Cardiac muscle cell (in vitro differentiated cells and primary cell): ENCODE measurements at places on chromosomes 1 and 21. TPM values are rescaled to one million over a fixed set of nuclear protein-coding genes. Genes with fewer than 3 reads are reported as not detected.
A peak's percentile ranks its signal among the peaks of the same experiment; 100 is the strongest.

The STUM gene
- total RNA-seq: 2.4 and 7.6 TPM in 2 replicates

The FMO3 gene
- not detected in 2 replicates for total RNA-seq

The GJA8 gene
- total RNA-seq: not detected in 2 replicates

The RUNX3 gene
- total RNA-seq: not detected in 2 replicates

The RIMKLA gene
- 8.1 and 14.9 TPM in 2 replicates for total RNA-seq

The PPFIA4 gene
- total RNA-seq: 207 and 215 TPM in 2 replicates

The FCMR gene
- total RNA-seq: not detected in 2 replicates

The TEX38 gene
- total RNA-seq: 1.2 TPM in 1 of 2 replicates, not detected in the other

- DNase-seq: no peak
Measured at GRCh38 chr1:151708891-151709290, 7.7 kb downstream of the CELF3 start.

DNA sequence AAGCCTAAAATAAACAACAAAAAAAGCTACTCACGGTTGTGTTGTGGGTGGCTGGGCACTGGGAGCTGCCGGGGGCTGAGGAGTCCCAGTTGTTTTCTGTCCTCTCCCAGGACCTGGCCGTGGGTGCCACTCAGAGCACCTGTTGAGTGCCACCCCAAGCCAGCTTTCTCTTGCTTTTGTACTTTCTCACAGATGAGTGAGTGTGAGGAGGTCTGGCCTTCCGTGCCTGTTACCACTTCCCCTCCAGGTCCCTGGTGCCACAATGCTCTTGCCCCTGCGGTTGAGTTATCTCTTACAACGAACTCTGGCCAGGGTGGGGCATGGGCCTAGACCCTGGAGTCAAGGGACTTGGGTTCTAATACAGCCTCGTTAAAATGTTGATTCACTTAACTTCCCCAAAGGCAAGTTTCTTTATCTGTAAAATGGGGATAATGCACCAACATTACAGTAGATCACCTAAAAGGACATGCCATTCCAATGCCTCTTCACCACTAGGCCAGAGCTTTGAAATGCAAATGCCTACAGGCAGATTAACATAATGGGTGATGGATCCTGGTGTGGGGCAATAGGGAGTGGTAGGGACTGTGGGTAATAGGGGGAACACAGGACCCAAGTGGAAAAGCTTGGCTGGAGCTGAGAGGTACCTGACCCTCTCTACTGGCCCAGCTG lies at the start of gene CNR2:
Gene CNR2, minus strand, starts transcription at position 151 of the 669 bp plus-strand sequence. CDS start 37,745 bp downstream, outside the sequence.
- no peak for DNase-seq

DNA sequence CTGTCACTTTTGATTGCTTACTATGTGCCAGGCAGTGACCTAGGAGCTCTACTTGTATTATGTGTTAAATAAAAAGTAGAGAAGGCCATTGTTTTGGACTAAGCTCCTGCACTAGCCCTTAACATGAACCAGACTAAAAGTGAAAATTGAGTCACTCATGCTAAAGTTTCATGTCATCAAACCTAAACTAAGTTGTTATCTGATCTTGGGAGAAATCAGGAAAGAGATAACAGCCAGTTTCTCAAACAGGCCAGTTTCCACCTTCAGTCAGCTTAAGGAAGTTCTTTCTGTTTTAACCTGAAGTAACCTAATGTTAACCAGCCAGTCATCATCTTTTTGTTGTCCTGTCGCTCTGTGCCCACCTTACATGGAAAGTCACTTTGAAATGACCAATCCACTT lies 102.1 kb upstream of the MARK1 start:
- DNase-seq: no peak

DNA sequence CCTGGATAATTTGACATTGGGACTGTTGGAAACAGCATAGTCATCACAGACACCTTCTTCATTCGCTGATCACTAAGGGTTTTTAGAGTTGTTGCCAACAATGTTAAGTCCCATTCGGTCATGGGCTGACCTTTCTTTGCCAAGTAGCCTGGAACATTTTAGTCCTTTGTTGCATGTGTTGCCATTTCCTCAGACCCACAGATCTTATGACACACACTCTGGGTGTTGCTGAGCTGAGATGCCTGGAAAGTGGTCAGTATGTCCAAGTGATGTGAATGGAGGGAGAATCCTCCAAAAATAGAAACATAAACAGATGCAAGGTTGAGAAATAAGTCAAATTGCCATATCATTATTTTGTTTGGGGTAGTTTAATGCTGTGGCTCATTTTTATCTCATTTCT lies 61.5 kb upstream of the GJA5 start:
- peak; percentile 80 for DNase-seq

GRCh38 chr1:31073044-31073443 lies 7.5 kb upstream of the PUM1 start:
- DNase-seq: no peak

DNA sequence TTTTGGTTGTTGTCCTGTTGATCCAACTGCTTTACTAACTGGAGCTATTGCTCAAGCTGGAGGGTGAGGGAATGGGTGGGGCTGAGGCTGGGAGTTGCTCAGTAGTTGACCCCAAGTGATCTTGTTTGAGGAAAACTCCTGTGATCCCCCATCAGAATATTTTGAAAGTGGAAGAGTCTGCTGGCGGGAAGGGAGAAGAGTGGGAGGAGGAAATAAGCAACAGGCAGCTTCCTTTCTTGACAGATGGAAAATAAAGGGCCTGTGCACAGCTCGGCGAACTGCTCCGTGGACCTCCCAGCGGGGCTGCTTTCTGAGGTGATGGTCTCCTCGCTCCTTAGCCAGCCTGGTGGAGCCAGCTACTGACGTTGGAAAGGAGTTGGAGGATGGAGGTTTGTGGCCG lies 199.1 kb upstream of the LMO4 start:
- DNase-seq: peak; percentile 61

- no peak for DNase-seq
Measured at GRCh38 chr1:197695961-197696360, 79.3 kb downstream of the DENND1B start.

DNA sequence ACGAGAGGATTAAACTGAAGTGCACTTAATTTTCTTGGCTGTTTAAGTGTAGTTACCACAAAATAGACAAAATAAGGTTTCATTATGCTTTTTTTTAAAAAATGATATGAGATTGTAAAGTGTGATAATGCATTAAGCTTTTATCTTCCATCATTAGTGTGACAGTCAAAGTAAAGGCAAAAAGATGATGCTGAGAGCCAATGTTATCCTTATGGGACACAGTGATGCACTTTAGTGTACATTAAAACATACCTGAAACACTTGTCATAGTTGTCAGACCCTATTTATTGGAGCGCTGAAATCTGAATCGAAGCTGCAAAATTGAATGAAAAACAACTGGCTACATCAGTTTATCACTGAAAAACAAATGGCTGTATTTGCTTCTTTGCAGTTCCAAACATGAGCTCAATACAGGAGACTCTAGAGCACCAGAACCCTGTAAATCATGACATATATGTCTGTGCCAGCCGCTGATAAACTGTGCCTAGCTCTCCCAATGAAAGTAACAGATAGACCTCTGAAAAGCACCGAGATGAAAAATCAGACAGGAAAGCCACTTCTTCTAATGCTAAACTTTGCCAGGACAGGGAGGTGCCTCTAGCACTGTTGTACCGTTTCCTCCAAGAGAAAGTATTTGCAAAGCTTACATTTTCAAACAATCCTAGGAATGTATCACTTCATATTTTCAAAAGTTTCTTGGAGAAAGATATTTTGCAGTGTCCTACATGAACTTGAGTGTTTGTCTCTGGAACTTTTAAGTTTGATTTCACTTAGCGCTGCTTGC lies 120.7 kb upstream of the TMPRSS15 start:
- DNase-seq: no peak

GRCh38 chr1:181989261-181989920 lies 72.1 kb downstream of the ZNF648 start:
- no peak for DNase-seq

- no peak for DNase-seq
Measured at GRCh38 chr1:185804206-185804605, 70.0 kb downstream of the HMCN1 start.

- no peak for DNase-seq
Measured at GRCh38 chr1:24984800-24985522, 54.9 kb upstream of the RUNX3 start.

- no peak for DNase-seq
Measured at GRCh38 chr1:38052750-38053415, 6.3 kb upstream of the POU3F1 start.

DNA sequence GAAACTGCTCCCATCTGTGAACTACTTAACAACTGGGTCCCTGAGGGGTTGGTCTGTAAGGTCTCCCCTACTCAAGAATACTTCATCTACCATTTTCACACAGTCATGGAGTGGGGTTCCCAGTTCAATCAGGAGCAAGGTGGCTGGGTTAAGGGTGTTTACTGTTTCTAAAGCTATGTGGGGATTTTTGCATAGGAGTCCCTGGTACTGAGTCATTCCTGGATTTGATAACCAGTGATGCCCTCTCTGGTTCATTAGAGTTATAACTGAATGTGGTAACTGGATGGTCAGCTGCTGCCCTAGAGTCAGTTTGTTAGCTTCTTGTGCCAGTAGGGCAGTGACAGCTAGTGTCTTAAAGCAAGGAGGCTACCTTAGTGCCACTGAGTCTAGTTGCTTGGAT lies 29.4 kb upstream of the KCNJ15 start:
- DNase-seq: no peak

DNA sequence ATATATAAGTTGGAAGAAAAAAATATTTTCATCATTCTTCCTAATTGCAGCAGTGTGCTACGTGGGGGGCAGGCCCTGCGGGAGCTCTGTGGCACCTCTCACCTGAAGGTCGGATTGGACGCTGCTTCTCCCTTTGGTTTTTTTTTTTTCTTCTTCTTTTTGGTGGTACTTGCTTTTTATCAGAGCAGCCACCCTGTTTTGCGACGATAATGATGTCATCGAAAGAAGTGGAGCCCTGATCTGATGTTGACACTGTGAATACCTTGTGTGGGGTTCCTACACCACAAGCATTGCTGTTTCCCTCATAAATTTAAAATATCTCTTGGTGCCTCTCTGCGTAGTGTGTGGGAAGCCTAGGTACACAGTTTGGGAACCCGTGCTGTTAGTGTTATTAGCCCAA lies 5.5 kb downstream of the TRAPPC10 start:
- no peak for DNase-seq

DNA sequence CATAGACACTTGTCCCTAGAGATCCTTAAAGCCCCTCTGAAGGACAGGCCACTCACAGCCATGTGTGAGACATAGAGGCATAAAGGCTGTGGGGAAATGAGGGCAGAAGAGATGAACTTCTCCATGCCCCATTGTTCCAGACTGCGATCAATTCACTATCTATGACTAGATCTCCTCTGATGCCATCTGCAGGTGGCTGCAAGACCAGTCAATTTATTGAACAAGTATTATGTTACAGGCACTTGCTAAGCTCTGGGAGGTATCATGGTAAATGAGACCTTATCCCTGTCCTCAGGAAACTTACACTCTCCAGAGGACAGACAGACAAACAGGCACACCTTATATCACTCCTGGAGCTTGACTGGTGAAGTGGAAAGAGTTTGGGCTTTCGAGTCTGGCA lies 22.9 kb downstream of the UBIAD1 start:
- DNase-seq: no peak

GRCh38 chr21:46621457-46622182 lies 13.9 kb upstream of the PRMT2 start:
- DNase-seq: no peak

- no peak for DNase-seq
Measured at GRCh38 chr1:99675292-99675691, 29.4 kb downstream of the PALMD start.

DNA sequence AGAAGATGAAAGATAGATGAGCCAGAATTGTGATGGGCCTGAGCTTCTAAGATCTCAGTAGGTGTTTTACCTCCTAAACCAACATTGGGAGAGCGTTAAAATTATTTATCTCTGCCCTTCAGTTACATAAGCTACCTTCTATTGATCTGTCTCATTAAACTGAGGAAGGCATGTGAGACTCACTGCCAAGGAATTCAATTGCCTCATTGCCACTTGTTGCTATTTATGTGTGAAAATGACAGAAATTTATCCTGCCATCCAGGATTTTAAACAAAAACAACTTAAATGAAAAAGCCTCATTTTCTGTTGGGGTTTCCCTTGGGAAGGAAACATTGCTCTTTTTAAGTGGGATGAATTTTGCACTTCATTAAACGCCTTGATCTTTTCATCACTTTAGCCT lies 78.7 kb upstream of the RUNX1 start:
- no peak for DNase-seq

DNA sequence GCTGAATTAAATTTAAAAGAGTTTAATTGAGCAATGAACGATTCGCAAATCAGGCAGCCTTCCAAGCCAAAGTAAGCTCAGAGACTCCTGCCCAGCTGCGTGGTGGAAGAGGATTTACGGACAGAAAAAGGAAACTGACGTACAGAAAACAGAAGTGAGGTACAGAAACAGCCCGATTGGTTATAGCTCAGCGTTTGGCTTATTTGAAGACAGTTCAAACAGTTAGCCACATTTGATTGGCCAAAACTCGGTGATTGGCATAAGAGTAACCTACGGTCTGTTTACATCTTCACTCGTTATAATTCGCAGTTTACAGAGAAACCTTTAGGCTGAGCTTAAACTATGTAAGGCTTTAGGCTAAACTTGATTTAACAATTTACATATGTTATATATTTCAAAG lies 46.9 kb downstream of the CR1L start:
- no peak for DNase-seq

GRCh38 chr1:202203238-202204039 lies 9.8 kb downstream of the LGR6 start:
- no peak for DNase-seq

DNA sequence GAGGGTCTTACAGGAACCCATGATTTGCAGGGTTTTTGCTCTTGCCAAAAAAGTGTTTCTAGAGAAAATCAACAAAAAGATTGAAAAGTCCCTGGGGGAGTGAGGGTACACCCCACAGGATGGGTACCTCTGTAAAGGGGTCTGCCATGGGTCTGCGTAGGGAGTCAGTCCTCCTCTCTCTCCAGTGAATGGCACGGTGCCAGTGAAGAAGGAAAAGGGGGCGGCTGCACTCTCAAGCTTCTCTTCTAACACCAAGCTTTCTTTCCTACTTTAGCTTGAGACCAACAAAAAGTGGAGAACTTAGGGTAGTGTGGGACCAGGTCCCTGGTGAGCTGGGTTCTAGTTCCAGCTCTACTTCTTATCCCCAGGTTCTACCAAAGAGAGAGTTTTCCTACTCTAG lies 87.4 kb downstream of the GLUL start:
- no peak for DNase-seq

GRCh38 chr1:234918961-234919761 lies 209.5 kb downstream of the TOMM20 start:
- no peak for DNase-seq

GRCh38 chr1:3725366-3725765 lies 26.9 kb upstream of the CCDC27 start:
- no peak for DNase-seq

DNA sequence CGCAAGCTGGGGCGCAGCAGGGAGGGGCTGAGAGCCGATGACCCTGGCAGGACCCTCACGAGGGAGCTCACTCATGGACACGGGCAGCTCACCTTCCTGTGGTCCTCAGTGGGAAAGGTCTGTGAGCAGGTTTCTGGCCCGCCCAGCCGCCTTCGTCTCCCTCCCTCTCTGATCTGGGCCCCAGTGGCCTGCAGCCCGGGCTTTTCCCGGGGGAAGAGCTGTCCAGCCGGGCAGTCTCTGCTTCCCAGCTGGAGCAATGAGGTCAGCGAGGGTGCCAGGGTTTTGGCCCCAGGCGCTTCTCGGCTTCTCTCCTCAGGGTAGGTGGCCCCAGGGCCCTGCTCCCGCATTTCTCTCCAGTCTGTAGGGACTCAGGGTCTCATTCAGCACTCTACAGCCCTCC lies 22.2 kb upstream of the ARHGEF16 start:
- no peak for DNase-seq

- DNase-seq: no peak
Measured at GRCh38 chr21:17146426-17146825, 366.4 kb upstream of the CXADR start.

- DNase-seq: peak; percentile 73
Measured at GRCh38 chr1:182299728-182300616, 91.6 kb downstream of the GLUL start.

GRCh38 chr1:198741744-198742143 lies 102.9 kb downstream of the PTPRC start:
- DNase-seq: peak; percentile 4
